Regular cardiac myocyte (primary cell): ENCODE measurements at places on chromosomes 4 and X. TPM values are rescaled to one million over a fixed set of nuclear protein-coding genes. Genes with fewer than 3 reads are reported as not detected.

CYBB gene
- total RNA-seq, result under 0.01 TPM in 2 replicates

EXOC1L gene
- total RNA-seq, result not detected in 2 replicates

SERPINA7 gene
- total RNA-seq, result not detected in 2 replicates

PCDH11X gene
- total RNA-seq, result under 0.01 TPM in 1 of 2 replicates, not detected in the other

HSFX4 gene
- not detected in 2 replicates for total RNA-seq

CXorf66 gene
- total RNA-seq, result not detected in 2 replicates

CXCL3 gene
- 5.4 and 10.7 TPM in 2 replicates for total RNA-seq

GAGE13 gene
- total RNA-seq, result not detected in 2 replicates

CD38 gene
- total RNA-seq, result under 0.01 and 0.19 TPM in 2 replicates

SNCA gene
- 0.56 and 0.96 TPM in 2 replicates for total RNA-seq

BEX5 gene
- total RNA-seq, result 0.28 TPM in 1 of 2 replicates, not detected in the other

XAGE2 gene
- total RNA-seq, result not detected in 2 replicates

TACR3 gene
- not detected in 2 replicates for total RNA-seq

DCAF12L2 gene
- total RNA-seq, result under 0.01 and 0.56 TPM in 2 replicates

OCIAD1 gene
- total RNA-seq, result 78.6 and 87.9 TPM in 2 replicates

CTAG1A gene
- total RNA-seq, result not detected in 2 replicates

PPM1K gene
- total RNA-seq, result 17.3 and 27.1 TPM in 2 replicates

PABPC1L2A gene
- not detected in 2 replicates for total RNA-seq

ZDHHC15 gene
- total RNA-seq, result 0.19 and 0.56 TPM in 2 replicates

ARX gene
- total RNA-seq, result not detected in 2 replicates

NPY5R gene
- total RNA-seq, result under 0.01 TPM in 1 of 2 replicates, not detected in the other

WDR17 gene
- total RNA-seq, result 0.58 and 1.7 TPM in 2 replicates

FNIP2 gene
- 15.0 and 37.5 TPM in 2 replicates for total RNA-seq

MAGEA2B gene
- total RNA-seq, result not detected in 2 replicates

FAM9B gene
- total RNA-seq, result not detected in 2 replicates

GAB1 gene
- total RNA-seq, result 5.8 and 10.7 TPM in 2 replicates

IL1RAPL1 gene
- 1.1 and 2.3 TPM in 2 replicates for total RNA-seq

CLOCK gene
- total RNA-seq, result 20.0 and 34.5 TPM in 2 replicates

CRMP1 gene
- total RNA-seq, result not detected in 2 replicates
